ENCODE measurements at places on chromosomes 5 and 9.
A peak's percentile ranks its signal among the peaks of the same experiment; 100 is the strongest.

DNA sequence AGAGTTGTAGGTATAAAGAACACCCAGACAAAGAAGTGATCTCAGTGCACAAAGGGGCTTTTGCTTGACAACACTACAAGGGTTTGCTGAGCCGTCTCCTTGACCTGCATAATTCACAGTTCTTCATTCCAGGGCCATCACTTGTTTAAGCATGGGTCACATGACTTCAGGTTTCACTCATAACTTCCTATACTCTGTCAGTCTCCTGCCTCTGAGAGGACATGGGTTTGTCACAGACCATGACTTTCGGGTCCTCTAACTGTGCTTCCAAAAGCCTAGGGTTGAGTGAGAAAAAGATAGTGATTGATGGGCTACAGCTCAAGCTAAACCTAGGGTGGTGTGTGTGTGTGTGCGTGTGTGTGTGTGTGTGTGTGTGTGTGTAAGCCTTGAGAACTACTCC is 166.4 kb downstream of the CDH6 start:
- DNase-seq, result no peak

GRCh38 chr9:132216861-132217619 is 55.2 kb downstream of the NTNG2 start:
- DNase-seq, result no peak

DNA sequence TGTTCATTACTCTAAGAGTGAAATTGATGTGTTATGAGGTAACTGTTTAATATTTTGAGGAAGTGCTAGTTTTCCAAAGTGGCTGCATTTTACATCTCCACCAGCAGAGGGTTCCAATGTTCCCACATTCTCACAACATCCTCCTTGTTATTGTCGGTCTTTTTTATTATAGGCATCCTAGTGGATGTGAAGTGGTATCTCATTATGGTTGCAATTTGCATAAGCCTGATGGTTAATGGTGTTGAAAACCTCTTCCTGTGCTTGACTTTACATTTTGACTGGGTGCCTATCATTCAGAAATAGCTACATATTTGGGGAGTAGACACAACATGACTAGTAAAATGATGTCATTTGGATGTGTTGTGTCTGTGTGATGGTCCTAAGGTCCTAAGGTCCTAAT is 143.6 kb downstream of the MRPS30 start:
- DNase-seq, result peak; percentile 56

DNA sequence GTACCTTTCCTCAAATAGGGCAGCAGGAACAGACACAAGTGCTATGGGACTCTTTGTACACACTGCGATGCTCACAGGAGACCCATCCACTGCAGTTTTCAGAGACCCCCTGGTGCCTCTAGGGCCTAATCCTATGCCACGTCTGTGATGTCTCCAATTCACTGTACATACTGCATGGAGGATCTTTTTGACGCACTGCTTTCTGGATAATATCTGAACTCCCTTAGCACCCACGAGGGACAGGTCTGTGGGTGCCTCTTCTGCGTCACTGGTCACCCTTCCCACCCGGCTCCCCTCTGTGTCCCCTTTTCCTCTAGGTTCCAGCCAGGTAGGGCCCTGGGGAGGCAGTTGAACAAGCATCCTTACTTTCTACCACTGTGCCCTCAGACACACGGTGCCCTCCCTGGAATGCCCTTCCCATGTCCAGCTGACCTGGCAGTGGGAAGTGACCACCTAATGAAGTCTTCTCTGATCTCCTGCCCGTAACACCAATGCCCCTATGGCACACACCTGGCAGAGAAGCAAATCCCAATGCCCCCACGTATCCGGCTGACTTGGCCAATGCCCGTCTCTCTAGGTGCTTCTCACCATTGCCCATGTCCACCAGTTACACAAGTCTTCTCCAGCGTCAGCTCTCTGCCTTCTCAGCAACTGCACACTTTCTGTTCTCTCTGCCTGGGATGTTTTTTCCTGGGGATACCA is 41.5 kb downstream of the FOXI1 start:
- no peak for DNase-seq

GRCh38 chr9:137454597-137455358 is 4.4 kb downstream of the NSMF start:
- DNase-seq, result no peak

- no peak for DNase-seq
Observed at GRCh38 chr5:58046371-58046770, 413.5 kb downstream of the PLK2 start.

DNA sequence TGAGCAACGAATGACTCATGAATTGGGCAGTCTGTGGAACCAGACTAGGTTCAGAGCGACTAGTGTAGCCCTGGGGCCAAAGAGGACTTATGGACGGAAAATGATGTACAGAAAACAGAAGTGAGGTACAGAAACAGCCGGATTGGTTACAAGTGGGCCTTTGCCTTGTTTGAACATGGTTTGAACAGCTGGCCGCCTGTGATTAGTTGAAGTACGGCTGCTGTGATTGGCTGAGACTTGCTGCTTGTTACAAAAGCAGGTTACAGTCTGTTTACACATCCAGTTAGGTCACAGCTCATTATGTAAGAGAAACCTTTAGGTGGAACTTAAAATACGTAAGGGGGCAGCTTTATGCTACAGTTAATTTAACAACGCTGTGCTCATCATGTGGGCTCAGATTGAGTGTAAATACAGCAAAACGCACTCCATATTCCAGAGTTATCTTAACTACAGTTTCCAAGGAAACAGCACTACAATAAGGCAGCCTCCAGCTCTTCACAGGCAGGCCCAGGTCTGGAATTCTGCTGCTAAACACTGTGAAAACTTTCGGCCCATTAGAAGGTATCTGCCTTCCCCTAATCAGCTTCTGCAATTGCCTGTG is 6.5 kb downstream of the AMACR start:
- DNase-seq, result no peak

DNA sequence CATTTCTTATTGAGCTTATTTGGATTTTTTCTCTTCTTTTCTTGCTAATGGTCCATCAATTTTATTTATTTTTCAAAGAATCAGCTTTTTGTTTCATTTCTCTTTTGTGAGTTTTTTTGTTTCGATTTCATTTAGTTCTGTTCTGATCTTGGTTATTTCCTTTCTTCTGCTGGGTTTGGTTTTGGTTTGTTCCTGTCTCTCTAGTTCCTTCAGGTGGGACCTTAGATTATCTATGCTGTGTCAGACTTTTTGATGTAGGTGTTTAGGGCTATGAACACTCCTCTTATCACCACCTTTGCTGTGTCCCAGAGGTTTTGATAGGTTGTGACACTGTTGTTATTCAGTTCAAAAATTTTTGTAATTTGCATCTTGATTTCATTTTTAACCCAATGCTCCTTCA is 119.8 kb downstream of the GABRG2 start:
- peak; percentile 75 for DNase-seq

DNA sequence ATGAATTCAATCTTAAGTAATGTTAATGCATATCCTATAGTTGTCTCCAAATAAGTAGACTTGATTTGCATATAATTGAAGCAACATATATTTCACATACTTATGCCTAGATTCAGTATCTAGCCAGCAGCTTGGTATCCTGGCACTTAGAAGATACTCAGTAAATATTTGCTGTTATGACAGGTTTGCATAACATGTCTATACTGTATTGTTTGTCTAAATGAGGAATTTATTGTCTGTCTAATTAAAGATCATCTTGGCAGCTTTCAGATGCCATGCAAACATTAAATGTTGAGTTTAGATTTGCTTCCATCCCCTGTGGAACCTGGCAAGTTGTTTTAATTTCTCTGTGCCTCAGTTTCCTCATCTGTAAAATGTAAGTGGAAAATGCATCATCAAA is 9.4 kb downstream of the IQGAP2 start:
- no peak for DNase-seq
